ENCODE measurements at places on chromosomes 5 and 9.
A peak's percentile ranks its signal among the peaks of the same experiment; 100 is the strongest.

GRCh38 chr5:32147236-32147635, 26.9 kb downstream of the GOLPH3 start:
- DNase-seq: no peak

DNA sequence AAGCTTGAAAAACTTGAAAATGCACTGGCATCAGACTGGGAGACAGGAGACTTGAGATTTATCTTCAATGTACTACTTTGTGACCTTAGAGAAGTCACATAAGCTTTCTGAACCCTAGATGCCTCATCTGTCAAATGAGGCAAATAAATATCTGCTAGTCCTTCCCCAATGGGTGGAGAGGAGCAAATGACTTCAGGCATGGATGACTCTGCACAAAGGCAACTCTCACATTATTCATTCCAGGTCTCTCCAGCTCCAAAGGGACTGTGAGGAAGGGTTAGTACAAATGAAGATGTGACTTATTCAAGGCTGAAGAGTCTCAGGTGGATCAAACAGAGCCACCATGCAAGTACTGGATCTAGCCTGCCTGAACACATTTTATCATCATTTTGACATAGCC, 228.7 kb downstream of the SLIT3 start:
- DNase-seq: no peak

DNA sequence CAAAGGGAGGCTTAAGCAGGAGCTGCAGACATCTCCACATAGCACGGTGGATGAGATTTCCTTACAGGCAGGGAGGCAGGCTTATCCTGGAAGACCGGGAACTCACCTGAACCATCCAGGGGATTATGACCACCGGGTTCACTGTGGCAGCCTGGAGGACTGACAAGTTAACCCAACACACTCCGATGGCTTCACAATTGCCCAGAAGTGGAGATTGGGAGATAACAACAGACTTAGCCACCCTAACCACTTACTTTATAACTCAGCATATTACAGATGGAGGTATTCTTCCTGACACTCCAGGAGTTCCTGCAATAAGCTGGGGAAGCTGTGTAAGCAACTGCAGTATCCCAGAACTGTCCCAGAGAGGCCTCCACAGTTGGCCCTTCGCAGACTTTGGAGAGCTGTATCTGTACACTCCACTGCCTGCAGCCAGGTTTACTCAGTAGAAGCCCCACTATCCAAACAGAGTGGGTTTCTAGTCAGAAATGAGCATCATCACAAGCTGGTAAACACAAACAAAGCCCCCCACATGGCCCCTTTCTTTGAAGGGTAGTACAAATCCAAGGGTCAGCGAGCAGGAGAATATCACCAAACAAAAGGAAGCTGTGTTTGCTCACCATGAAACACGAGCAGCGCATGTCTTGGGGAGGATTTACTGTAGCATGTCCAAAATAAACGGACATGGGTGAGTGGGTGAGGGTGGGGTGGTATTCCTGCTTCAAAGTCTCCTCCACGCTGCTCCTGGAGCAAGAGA, 462.2 kb downstream of the RASEF start:
- DNase-seq: no peak

DNA sequence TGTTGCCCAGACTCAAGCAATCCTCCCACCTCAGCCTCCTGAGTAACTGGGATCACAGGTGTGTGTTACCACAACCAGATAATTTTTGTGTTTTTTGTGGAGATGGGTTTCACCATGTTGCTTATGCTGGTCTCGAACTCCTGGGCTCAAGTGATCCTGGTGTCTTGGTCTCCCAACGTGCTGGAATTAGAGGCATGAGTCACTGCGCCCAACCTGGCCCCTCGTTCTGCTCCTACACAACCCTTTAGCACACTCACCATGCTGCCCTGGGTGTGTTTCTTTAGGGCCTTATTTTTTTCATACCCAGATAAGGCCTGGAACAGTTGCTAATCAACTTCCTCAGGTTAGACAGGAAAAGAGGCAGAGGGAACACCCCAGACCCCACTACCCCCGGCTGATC, 2.6 kb downstream of the PDZD2 start:
- DNase-seq: no peak

GRCh38 chr5:138603249-138603920, 28.2 kb upstream of the HSPA9 start:
- no peak for DNase-seq

- no peak for DNase-seq
Measured at GRCh38 chr5:111248571-111248970, 24.4 kb downstream of the CAMK4 start.

DNA sequence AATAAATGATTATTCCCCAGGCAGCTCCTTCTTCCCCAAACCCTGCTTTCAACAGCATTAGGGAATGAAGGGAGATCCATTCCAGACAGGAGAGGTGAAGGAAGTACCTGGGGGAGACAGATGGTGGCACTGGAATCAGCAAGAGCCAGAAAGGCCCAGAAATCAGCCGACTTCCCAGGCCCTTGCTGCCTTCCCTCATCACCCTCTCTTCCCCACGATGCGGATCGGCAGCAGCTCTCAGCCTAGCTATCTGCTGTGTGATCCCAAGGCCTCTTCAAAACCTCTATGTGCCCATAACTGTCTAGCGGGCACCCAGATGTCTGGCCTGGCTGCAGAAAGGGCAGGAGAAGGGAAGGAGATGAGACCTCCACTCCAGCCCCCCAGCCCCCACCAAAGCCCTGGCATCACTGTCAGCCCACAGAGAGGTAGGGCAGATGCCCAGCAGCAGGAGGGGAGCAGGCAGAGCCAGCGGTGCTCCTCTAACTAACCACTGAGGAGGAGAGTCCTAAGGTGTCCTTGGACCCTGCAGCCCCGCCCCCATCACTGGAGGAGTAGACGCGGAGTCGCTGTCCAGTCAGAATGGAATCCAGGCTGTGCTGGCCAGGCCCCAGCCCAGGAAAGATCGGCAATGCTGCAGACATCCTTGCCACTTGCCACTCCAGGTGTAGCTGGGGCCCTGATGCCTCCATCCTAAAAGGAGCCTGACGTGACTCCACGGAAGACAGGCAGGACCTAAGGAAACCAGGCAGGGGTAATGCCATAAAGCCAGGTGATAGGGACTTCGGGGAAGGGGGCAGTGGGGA, 12.7 kb downstream of the CNTFR start:
- DNase-seq: no peak

GRCh38 chr5:102999191-102999590, 120.7 kb downstream of the GIN1 start:
- no peak for DNase-seq

GRCh38 chr9:113301548-113301947, 1.6 kb downstream of the RNF183 start:
- no peak for DNase-seq

GRCh38 chr5:87389296-87390034, 23.3 kb downstream of the CCNH start:
- DNase-seq: no peak

GRCh38 chr5:151483647-151484046, 36.2 kb downstream of the SLC36A1 start:
- no peak for DNase-seq

- no peak for DNase-seq
Measured at GRCh38 chr5:79295029-79295428, 59.1 kb downstream of the JMY start.

- DNase-seq: no peak
Measured at GRCh38 chr9:72681283-72681630, 159.8 kb downstream of the TMC1 start.

DNA sequence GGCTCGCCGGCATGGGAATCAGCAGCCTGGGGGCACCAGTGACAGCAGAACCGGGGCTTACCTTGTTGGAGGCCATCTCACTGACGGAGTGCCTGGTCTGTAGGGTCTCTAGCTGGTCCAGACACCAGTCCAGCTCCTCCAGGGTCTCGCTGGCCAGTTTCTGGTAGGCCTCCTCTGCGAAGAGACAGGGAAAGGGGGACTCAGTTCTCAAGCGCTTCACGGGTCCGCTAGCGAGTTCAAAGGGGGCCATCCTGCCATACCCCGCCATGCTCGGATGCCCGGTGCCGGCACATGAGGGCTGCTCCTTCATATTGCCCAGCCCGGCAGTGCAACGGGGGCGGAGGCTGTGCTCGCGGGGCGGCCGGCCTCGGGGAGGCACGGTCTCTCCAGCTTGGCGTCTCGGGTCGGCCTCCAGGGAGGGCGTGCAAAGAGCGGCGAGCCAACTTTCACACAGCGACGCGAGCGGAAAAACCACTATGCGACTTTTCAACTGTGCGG, 456.0 kb downstream of the RAB3C start:
- no peak for DNase-seq

DNA sequence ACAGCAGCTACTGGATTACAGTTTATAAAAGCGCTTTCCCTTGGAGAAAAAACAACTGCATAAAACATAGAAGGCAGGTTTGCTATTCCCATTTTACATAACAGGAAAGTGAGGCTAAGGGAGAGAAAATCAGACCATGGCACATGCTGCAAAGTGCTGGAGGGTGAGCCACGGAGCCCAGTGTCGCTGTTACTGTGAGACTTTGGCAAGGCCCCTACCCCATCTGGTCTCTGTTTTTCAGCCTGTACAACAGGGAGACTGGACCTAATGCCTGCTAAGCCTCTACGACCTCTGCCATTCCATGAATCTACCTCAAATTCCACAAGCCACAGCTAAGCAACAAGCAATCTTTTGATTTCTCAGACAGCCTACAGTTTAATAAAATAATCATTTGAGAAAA, 139.2 kb downstream of the GABBR2 start:
- DNase-seq: no peak

DNA sequence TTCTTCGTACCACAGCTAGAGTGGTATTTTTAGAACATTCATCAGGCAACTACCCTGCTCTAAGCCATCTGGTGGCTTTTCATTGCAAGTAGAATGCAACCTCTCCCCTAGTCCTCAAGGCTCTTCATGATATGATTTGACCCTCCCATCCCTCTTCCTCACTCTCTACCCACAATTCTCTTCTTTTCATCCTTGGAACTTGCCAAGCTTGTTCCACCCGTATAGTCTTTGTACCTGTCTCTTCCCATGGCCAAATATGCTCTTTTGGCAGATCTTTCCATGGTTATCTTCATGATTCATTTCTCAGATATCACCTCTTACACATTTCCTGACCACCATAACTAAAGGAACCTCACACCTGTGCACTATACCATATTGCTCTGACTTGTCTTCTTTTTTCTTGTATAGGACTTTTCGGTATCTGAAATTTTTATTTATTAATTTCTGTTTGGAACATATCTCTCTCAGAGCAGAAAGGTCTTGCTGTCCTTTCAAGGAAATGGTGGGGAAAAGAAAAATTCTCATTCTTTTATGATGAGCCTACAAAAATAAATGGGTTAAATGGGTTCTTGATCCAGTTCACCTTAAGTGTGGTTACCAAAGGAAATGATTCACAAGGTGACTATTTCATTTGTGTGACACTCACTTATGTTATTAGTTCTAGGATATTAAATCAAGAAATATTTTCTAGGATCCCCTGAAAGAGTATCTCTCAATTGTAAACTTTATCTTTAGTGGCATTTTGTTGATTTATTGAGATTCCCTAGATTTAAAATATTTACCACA, 3.7 kb upstream of the CD274 start:
- DNase-seq: no peak

GRCh38 chr5:54206580-54207229, 103.7 kb downstream of the ARL15 start:
- no peak for DNase-seq

DNA sequence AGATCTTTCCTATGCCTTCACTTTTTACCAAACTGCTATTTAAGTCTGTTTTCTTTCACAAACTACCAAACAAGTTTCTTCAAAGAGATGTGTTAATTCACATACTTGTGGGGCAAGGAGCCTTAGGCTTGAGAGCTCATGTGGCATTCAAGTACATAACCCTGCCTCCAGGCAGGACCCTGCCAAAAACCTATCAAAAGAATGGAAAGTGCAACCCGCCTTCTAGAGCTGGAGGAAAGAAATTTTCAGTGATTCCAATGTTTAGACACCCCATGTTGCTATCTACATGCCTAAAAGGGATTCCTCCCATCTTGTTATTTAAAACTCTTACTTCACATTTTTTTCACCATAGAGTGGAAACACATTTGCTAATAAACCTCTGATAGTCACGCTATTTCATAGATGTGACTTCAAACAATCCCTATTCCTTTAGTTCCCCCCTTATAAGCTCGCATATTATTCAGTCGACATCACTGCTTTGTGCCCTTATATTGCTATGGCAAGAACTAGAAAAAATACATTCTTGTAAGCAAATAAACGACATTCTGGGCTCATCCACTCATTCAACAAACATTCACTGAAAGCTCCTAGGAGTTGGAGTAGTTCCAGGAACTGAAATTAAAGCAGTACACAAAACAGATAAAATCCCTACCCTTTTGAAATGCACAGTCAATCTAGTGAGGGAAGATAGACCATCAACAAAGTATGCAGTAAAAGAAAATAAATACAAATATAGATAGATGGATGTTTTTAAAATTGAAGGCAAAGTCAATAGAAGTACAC, 518.1 kb downstream of the ELAVL2 start:
- no peak for DNase-seq

- DNase-seq: no peak
Measured at GRCh38 chr9:69861011-69861410, 40.4 kb downstream of the CFAP95 start.

DNA sequence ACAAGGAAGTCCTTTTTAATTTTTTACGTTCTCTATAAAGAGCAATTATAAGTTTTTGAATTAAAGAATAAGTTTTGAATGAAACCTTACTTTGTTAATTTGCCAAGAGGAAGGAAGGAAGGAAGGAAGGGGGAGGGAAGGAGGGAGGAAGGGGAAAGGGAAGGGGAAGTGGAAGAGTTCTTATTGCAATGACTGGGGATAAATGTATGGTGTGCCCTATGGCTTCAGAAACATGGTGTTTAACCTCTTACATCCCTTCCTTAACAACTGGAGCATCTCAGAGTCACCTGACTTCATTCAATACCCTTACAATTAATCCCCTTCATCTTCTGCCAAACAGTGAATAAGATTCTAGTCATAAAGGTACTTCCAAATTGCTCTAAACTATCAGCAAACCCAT, 16.0 kb downstream of the CEMIP2 start:
- no peak for DNase-seq

DNA sequence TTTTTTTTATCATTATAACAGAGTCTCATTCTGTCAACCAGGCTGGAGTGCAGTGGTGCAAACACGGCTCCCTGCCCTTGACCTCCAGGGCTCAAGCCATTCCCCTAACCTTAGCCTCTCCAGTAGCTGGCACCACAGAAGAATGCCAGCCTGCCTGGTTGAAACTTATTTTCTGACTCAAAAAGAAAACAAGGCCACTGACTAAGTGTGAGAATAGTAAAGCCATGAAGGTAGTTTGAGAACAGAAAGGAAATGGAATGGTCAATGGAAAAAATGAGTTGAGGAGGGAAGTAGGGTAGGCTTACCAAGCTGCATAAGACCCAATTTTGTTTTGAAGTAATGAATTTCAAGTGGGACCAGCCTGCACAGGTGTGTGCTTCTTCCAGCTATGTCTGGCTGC, 82.8 kb upstream of the RORB start:
- DNase-seq: no peak

DNA sequence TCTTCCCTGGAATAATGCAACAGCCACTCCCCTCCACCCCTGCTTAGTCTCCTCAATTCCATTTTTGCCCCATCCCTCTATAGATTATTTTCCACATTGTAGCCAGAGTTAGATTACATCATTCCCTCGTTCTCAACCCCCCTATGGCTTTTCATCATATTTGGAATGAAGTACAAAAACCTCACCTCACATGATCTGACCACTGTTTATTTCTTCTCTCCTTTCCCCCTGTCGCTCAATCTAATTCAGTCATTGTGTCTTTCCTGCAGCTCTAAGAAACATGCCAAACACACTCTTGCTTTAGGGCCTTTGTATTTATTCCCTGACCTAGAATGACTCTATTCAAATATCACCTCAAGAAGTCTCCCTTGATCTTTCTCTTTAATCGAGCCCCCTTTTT, 22.6 kb upstream of the HK3 start:
- no peak for DNase-seq

GRCh38 chr5:74630453-74631066, 10.0 kb downstream of the ENC1 start:
- peak; percentile 57 for DNase-seq
